MM.1S (cell line): ENCODE measurements at places on chromosomes 3 and 15.
A peak's percentile ranks its signal among the peaks of the same experiment; 100 is the strongest.

GRCh38 chr15:101570241-101570640, 80.7 kb upstream of the PCSK6 start:
- no peak for DNase-seq

- no peak for DNase-seq
These were observed 33.3 kb upstream of the ATG7 start for GRCh38 chr3:11238880-11239279.

GRCh38 chr15:92324101-92324963, 69.3 kb upstream of the ST8SIA2 start:
- no peak for DNase-seq

DNA sequence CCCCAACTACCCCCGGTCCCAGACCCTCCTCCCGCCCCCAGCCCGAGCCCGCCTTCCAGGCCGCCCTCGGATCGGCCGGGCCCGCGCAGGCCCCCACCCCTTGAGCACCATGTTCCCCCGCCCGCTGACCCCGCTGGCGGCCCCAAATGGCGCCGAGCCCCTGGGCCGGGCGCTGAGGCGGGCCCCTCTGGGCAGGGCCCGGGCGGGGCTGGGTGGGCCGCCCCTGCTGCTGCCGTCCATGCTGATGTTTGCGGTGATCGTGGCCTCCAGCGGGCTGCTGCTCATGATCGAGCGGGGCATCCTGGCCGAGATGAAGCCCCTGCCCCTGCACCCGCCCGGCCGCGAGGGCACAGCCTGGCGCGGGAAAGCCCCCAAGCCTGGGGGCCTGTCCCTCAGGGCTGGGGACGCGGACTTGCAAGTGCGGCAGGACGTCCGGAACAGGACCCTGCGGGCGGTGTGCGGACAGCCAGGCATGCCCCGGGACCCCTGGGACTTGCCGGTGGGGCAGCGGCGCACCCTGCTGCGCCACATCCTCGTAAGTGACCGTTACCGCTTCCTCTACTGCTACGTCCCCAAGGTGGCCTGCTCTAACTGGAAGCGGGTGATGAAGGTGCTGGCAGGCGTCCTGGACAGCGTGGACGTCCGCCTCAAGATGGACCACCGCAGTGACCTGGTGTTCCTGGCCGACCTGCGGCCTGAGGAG, 472 bp downstream of the CHST14 start:
- no peak for DNase-seq

DNA sequence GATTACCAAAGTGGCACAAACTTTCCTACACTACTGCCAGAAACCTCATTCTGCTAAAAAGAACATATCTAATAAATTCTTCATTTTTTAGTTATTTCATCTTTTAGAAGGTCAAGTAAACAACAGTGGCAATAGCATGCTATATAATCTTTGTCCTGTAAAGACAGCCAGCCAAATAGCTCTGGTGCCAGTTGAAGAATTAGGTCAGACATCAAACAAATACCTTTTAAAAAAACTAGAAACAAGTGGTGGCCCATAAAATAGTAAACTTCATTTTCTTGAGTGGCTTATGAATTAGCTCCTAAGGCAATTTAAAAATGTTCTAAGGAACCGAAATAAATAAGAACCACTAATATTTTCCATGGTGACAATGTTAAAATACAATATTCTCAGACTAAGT, 19.5 kb downstream of the CCDC14 start:
- DNase-seq: no peak

DNA sequence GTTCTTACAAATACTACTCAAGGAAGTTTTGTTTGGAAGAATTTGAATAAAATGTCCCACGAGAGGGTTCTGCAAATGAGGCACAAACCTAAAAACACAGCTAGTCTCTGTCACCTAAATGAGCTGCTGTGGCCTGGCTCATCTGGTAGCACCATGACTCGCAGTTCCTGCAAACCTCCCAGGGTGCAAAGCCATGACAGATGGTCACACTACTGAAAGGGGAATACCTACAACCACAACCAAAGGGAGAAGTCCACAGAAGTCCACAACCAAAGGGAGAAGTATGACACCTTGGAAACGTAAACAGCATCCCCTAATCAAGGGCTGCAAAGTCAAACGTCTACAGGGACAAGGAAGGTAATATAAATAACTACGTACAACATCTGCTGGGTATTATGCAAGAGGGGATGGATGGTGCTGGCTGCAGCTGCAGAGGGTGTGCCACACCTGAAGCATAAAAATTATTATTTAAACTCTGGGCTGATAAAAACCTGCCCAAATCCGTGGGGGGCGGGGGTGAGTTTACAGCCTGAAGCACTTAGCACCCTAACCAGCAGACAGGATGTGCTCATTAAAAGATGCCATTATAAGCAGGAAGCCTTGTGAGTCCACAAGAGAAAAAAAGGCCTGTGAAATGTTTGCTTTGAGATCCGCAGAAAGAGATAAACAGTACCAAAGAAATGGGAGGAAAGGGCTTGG, 184.0 kb downstream of the MAGI1 start:
- DNase-seq: no peak

- DNase-seq: no peak
These were observed 279.1 kb upstream of the PLSCR5 start for GRCh38 chr3:146884296-146884695.

DNA sequence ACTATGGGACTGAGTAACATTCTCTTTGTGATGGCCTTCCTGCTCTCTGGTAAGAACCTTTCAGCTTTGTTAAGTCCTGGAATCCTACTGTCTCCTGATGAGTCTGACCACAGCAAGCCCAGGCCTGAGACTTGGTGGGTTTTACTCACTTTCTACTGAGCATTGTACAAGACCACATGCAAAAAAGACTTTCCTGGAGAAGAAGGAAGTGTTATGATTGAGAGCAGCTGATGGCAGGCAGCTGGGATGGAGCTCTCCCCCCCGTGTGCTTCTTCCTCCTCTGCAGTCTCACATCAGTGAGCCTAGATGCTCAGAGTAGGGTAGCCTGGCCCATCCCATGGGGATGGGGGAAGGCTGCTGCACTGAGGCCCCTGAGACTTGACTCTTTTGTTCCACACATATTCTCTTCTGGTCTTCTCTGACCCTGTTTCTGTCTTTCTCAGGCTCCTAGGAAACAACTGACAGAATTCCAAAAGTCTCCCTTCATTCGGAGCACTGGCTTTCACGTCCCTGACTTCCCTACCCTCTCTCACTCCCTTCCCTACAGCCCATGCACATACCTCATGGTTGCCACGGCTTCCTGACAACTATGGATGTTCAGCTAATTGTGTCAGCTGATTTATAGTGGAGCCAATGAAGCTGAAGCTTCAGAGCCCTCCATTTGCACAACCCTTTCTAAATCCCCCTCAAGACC, 36.6 kb downstream of the CD86 start:
- DNase-seq: no peak

- no peak for DNase-seq
These were observed 81.9 kb downstream of the CCK start for GRCh38 chr3:42183991-42184632.

GRCh38 chr3:45640724-45641361, 46.3 kb downstream of the LIMD1 start:
- no peak for DNase-seq

GRCh38 chr3:58077596-58078285, 69.5 kb downstream of the FLNB start:
- DNase-seq: no peak

DNA sequence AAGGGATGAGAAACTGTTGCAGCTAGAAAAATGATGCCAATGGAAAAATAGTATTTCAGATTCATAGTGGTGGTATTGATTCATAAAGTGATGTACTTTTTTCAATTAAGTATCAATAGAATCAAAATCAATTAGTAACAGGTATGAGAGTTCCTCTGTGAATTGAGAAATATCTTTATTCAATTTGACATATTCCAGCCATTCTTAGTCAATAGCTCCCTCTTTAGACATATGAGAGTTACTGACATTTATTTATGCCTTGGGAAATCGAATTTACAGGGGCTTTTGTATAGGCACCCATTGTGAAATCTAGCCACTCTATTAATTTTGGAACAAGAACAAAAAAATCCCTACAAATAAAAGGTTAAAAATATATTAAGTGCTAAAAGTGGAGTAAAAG, 386.9 kb upstream of the CNTN3 start:
- peak; percentile 28 for DNase-seq

DNA sequence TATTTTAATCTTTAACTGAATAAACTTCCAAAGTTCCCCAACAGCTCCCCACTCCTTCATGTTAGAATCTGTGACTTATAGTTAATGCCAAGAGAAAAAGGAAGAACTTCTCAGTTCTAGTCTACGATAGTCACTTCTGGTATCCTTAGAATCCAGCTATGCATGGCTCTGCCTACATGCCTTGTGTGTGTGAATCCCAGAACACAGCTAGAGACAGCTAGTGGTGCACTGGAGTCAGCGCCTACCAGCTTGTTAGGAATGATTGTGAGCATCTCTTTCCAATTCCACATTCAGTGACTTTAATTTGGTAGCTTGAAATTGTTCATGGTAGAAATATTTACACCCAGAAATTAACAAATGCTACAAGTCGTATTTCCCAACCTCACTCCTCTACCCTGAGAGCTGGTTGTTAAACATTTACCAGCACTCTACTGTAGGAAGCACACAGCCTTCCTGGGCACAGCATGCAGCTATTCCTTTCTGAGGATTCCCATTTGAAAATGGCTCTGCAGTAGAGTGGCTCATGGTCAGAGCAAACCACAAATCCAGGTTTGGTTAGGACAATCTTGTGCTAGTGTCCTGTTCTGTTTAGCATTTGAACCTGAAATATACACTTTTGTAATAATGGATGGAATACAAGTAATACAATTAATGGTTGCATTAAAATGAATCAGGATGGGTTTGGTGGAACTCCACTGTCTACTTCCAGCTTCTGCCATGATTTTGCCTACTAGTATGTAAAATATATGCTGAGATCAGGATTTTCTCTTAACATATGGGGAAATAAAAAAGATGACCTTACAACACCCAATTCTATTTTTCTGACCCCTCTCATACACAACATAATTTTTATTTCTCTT, 371.0 kb upstream of the GBE1 start:
- DNase-seq: no peak

- DNase-seq: no peak
These were observed 661.2 kb upstream of the BCHE start for GRCh38 chr3:166498446-166498845.

- peak; percentile 31 for DNase-seq
These were observed 93.9 kb downstream of the EOMES start for GRCh38 chr3:27628026-27628750.

DNA sequence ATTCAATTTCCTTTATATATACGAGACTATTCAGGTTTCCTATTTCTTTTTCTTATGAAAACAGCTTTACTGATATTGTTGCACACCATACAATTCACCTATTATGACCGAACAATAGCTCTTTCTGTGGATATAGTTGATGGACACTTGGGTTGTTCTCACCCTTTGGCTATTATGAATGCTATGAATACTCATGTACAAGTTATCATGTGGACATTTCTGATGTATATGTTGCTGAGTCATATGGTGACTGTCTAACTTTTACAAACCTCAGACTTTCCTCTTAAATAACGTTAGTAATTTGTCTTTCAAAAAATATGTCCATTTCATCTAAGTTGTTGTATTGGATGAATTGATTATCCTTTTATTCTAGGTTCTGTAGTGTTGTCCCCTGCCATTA, 15.7 kb upstream of the USF3 start:
- no peak for DNase-seq

- no peak for DNase-seq
These were observed 15.1 kb downstream of the LACTB start for GRCh38 chr15:63136742-63137141.

GRCh38 chr15:71353171-71353570, 237.9 kb downstream of the THSD4 start:
- no peak for DNase-seq

- DNase-seq: no peak
These were observed 48.6 kb upstream of the AKAP13 start for GRCh38 chr15:85331655-85332285.

- DNase-seq: no peak
These were observed 46.6 kb downstream of the DPPA2 start for GRCh38 chr3:109269577-109270275.

GRCh38 chr3:48301800-48302166, 31.7 kb downstream of the SPINK8 start:
- peak; percentile 33 for DNase-seq

GRCh38 chr3:111924283-111924682, 54.5 kb upstream of the ABHD10 start:
- no peak for DNase-seq

- DNase-seq: peak; percentile 80
These were observed 50.4 kb upstream of the ZDHHC23 start for GRCh38 chr3:113897373-113897777.

GRCh38 chr15:57343048-57343447, 33.3 kb upstream of the CGNL1 start:
- DNase-seq: no peak

DNA sequence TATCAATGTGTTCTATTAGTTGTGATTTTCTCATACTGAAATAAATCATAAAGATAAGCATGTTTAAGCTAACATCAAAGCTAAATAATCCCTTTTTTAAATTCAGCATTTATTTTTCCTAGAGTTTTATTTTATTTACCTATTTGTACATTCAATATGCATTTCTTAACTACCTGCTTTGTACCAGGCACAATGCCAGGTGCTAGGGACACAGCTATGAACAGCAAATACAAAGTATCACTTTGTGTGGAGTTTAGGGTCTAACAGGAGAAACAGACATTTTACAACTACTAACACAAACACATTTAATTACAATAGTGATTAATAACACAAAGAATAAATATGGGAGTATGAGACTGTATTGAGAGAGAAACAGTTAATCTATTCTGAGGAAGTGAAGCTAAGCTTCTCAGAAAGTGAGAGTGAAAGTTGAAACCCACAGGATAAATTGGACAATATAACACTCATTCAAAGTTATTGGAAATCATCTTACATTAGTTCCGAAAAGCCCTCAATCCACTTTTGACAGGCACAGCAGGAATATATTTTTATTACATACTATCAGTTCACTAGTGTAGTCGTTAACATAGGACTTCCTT, 159.6 kb downstream of the GBE1 start:
- DNase-seq: no peak

- DNase-seq: no peak
These were observed 13.6 kb upstream of the DENND6A start for GRCh38 chr3:57706462-57706861.

- no peak for DNase-seq
These were observed 12.1 kb upstream of the DMXL2 start for GRCh38 chr15:51634591-51635198.

GRCh38 chr3:126753191-126754160, 49.4 kb downstream of the CHCHD6 start:
- no peak for DNase-seq

- DNase-seq: peak; percentile 53
These were observed 104.0 kb downstream of the KLHL25 start for GRCh38 chr15:85690561-85691231.

- no peak for DNase-seq
These were observed 213.7 kb downstream of the LPP start for GRCh38 chr3:188367678-188368077.

- DNase-seq: no peak
These were observed 90.4 kb downstream of the PRICKLE2 start for GRCh38 chr3:64134882-64135281.
